T-helper 2 cell (primary cell): ENCODE measurements at places on chromosomes 2 and 18.

GRCh38 chr2:216683846-216684245, 11.5 kb downstream of the IGFBP5 start:
- no peak for DNase-seq

DNA sequence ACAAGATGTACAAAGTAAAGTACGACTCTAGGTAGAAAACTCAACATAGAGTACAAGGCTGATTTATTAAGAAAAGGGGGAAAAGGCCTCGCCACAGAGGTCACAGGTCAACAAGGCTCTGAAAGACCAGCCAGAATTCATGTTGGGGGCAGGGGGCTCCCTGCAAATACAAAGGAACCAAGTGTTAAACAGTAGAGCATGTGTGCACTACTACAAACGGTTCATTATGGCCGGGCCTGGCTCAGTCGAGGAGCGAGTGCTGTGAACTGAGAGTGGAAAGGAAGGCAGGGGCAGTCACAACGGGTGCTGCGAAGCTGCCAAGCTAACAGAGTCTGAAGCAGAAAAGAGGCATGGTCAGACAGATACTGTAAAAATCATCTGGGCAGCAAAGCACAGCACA, 77.1 kb downstream of the MBOAT2 start:
- no peak for DNase-seq

DNA sequence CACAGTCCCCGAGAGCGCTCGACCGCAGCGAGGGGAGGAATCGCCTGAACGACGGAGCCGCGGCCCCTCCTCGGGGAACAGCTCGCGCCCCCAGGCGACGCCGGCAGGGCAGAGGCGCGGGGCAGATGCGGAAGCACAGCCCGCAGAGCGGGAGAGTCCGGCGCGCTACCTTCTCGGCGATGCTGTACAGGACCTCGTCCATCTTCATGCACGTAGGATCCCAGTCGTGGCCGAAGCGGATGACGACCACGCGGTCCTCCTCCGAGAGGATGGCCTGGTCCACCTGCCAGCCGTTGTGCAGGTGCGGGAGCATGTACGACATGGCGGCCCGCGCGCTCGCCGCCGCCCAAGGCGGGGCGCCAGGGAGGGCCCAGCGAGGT, 302 bp downstream of the TXNL4A start:
- DNase-seq = peak; percentile 61

DNA sequence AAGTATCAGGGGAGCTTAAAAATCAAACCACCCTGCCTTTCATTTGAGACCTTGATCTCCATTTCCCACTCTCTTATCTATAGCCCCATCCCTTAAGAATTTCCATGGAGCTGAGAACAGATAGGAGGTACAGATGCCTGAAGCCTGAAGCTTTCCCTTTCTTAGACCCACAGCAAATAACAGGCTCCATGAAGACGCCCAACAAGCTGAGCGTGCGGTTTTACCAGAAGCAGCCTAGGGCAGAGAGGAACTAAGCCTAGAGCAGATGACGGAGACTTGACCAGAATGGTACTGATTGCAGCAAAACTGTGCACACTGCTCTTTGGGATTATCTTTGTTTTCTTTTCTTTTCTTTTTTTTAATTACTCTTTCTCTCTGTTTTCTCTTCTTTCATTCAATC, 1.7 kb upstream of the ERBB4 start:
- no peak for DNase-seq

- no peak for DNase-seq
Measured at GRCh38 chr18:3594760-3595368, 144.9 kb downstream of the TGIF1 start.

DNA sequence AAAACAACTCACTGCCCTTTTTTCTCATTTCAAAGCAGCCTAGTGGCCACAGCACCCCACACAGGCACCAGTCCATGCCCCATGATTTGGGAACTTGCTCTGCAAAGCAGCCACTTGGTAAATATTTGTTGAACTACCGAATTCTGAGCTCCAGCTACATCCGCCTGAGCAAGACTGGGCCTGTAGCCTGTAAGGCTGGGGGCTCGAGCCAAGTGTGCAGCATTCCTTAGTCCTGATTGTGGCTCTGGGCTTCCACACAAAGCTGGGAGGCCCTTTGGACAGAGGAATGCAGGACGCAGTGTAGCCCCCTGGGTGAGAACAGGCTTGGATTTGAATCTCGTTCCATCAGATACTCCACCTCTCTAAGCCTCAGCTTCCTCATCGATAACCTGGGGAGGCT, 88.4 kb downstream of the ACTR2 start:
- no peak for DNase-seq

DNA sequence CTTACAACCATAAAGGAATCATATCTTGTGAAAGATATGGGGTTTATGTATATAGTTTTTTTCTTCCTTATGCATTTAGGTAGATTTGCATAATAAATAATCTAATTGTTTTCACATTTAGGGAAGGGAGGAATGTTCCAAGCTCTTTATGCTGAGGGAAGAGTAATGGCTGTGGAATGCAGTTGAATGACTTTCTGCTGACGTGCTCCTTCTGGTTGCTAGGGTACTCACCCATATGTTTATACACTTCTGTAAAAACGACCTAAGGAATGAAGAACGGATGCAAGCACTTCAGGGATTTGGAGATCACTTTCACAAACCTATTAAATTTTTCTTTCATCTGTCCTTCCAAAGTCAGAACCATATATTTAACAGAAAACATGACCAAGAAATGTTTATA, 29.2 kb upstream of the PPP4R1 start:
- no peak for DNase-seq

GRCh38 chr2:65845442-65846182, 413.2 kb upstream of the SPRED2 start:
- DNase-seq = no peak

- DNase-seq = no peak
Measured at GRCh38 chr18:63187791-63188460, 131.6 kb downstream of the BCL2 start.

DNA sequence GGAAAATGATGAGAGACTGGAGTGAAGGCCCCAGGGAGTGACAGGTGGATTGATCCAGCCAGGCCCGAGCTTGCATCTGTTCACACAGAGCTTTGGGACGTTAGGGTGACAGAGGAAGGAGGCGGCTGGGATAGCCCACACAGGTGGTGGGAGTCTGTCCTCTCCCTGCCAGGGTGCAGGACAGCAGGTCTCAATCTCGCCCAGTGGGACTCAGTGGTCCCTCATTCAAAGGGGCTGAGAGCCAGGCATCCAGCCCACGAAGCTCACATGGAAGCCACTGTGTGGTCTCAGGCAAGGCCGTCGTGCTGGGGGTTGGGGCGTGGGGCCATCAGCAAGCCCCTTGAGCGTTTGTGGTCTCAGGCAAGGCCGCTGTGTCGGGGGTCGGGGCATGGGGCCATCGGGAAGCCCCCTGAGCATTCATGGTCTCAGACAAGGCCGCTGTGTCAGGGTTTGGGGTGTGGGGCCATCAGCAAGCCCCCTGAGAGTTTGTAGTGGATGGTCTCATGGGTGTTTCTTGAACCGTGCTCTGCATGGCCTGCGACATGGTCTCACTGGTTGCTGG, 8.3 kb downstream of the KCNG2 start:
- DNase-seq = no peak

GRCh38 chr2:218230882-218231281, 13.9 kb downstream of the ARPC2 start:
- peak; percentile 72 for DNase-seq

DNA sequence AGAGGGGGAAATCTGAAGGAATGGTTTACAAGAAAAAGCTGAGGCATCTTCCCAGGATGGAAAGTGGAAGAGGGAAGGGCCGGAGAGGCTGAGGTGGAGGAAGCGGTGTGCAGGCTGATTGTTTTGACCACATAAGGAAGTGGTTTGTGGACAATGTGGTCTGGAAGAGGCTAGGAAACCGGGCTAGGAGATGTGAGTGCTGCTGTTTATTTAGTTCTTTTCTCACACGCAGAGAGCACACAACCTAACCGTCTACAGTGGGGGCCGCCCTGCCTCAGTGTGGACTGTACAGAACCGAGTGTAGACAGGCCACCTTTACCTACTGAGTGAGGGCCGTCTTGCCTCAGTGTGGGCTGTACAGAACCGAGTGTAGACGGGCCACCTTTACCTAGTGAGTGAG, 251.7 kb upstream of the PXDN start:
- no peak for DNase-seq

- DNase-seq = no peak
Measured at GRCh38 chr2:239019183-239019581, 171.3 kb downstream of the TWIST2 start.

GRCh38 chr2:101921319-101921952, 70.3 kb upstream of the IL1R2 start:
- DNase-seq = no peak

GRCh38 chr2:99389371-99389770, 52.2 kb downstream of the EIF5B start:
- DNase-seq = no peak

DNA sequence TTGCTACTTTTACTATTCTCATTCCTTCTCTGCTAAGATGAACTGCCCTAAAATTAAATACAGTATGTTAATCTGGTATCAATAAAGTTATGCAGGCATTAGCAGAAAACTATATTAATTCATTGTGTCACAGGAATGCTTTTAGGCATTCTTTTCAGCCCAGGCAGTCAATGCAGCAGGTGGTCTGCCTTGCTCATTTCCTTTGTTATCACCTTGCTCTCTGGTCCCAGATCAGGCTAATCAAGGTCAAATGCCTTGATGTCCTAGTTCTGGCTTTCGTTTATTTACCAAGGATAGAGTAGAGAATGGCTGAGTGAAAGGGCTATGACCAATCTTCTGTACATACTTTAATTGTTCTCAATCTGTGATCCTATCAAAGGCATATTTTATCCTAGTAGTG, 1023.6 kb downstream of the TMEM182 start:
- DNase-seq = no peak

DNA sequence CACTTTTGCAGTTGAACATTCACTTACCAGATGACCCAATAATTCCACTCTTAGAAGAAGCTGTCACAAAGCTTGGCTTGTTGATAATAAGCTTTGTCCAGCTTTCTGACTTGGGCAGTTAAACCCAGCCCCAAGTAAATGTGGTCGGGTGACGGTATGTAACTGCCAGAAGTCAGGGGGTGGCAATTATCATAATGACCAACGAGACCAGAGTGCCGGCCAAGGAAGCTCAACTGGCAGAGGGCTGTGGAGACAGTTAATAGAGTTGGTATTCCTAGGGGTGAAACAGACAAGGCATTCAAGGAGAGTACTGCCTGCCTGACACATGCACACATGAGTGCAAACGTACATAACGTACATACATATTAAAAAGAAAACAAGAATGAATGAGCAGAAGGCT, 116.7 kb downstream of the EIPR1 start:
- DNase-seq = no peak

DNA sequence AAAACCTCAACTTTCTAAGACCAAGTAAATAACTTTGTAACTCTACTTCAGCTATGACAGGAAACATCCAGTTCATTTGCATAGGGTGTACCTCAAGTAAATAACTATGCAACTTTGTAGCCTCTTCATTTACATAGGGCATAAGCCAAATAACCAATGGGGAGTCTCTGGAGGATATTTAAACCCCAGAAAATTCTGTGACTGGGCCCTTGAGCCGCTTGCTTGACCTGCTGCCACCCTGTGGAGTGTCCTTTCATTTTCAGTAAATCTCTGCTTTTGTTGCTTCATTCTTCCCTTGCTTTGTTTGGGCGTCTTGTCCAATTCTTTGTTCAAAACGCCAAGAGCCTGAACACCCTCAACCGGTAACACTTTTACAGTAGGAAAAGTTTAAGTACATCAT, 1112.7 kb upstream of the NRXN1 start:
- no peak for DNase-seq

DNA sequence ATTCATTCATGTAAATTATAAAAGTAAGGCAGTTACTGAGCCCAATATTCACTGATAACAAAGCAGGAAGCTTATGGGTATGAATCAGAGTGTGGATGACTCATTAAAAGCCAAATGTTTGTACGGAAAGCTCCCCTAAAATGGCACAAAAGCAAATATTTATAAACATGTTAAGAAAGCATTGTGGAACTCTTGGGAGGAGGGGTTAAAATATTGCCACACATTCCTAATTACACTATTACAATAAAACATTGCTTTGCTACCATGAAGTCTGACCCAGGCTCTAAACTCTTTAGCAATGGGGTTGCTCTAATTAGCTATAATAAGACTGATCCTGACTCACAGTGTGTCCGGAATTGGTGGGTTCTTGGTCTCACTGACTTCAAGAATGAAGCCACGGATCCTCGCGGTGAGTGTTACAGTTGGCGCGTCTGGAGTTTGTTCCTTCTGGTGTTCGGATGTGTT, 110.9 kb downstream of the NAB1 start:
- no peak for DNase-seq

- peak; percentile 82 for DNase-seq
Measured at GRCh38 chr2:74530239-74531187, 780 bp downstream of the HTRA2 start.

GRCh38 chr2:6068429-6068828, 376.2 kb downstream of the SOX11 start:
- no peak for DNase-seq

DNA sequence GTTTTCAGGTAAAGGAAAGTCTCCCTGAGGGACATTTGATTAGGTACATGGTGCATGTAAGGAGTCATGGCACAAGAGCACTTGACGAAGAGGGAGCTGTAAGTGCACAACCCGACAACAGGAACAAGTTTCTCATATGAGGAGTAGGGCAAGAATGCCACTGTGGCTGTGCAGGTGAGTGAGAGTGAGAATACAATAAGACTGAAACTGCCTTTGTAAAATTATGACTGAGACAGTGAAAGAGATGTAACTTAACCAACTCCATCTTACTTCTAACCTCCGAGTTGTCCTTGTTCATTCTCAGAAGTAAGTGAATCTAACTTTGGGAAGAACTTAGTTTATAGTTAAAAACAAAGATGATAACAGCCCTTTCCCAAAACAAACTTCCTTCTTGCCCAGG, 1025.8 kb upstream of the CNTNAP5 start:
- DNase-seq = no peak

DNA sequence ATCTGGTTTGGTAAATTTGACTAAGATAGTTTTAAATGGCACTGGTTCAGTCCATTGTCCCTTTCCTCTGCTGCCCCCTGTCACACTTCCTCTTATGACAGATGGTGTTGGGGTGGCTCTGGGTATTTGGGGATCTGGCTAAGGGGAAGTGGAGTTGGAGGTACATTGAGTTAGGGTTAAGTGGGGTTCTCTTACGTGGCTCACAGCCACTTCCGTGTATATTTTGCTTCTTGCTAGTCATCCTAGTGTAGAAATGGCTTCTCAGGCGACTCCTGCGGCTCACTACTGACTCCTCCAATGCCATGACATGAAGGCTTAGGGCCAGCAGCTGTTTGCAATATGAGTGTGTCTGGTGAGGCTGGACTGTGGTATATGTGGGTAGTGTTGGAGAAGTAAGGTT, 187.0 kb downstream of the HAUS1 start:
- DNase-seq = no peak

DNA sequence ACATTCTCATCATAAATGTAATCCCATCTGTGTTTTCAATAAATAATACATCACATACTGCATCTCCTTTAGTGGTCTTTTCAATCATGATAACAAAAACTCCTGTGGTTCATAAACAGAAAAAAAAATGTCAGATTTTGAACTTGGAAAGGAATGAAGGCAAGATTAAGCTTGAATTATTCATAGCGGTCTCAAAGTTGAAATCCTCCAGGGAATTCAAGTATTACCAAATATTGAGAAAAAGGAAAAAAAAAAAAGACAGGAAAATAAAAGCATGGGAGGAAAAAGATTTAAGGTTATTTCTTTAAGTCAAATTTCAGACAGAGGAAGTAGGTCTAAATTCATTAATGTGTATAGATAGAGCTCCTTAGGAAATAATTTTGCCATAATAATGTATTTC, 92.1 kb downstream of the COLEC12 start:
- no peak for DNase-seq

GRCh38 chr18:46009125-46009840, 42.2 kb upstream of the EPG5 start:
- no peak for DNase-seq
